Stimulated activated CD4-positive, alpha-beta T cell treated with anti-CD3 and anti-CD28 coated beads, Interleukin-1b, Interleukin-23, amount 100 ng/mL, for 48 hours (primary cell): ENCODE measurements at places on chromosomes 7 and 10.

- no peak for DNase-seq
Observed at GRCh38 chr10:71635867-71636266, 83.7 kb downstream of the C10orf105 start.

DNA sequence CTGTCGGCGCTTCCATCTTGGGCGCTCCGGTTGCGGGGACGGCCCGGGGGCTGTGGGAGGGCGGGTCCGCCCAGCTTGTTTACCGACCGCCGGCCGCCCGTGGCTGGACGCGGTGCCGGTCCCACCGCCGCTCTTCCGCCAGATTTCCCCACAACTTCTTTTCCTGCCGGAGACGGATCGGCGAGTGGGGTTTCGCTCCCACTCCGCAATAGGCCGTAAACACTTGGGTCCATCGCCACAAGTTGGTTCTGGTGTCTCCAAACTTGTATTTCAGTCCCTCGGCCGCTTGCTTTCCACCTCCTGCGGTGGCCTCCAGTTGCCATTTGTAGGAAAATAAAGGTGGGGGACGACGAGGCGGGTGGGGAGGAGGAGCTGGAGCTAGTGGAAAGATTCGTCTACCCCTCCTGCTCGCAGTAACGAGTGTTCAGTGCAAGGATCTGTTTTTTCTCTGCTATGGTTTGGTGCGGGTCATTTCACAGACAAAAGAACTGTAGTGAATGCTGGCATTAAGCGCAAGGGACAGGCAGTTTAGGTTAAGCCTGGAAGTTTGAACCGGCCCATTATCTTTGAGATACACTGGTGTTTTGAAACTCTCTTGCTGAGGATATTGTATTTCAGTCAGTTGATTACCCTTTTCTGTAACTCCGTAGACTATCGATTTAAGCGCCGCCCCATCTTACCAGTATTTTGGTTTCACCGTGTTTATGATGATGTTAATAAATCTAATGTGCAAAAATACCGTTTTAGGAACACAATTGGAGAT lies 24.3 kb upstream of the ZRANB1 start:
- peak; percentile 19 for DNase-seq

- DNase-seq: no peak
Observed at GRCh38 chr10:101807158-101807557, 11.1 kb downstream of the OGA start.

DNA sequence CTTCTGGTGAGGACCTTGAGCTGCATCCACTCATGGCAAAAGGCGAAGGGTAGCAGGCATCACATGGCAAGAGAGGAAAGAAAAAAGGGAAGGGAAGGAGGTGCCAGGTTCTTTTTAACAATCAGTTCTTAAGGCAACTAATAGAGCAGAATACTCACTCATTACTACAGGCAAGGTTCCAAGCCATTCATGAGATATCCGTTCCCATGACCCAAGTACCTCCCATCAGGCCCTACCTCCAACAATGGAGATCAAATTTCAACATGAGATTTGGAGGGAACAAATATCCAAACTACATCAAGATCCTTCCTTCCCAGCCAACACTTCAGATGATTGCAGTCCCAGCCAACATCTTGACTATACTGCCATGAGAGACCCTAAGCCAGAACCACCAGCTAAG lies 38.9 kb upstream of the YAE1 start:
- no peak for DNase-seq

- DNase-seq: no peak
Observed at GRCh38 chr7:82443036-82443546, 486 bp downstream of the CACNA2D1 start.

GRCh38 chr10:125397608-125398007 lies 237.2 kb upstream of the CTBP2 start:
- no peak for DNase-seq

GRCh38 chr10:132670546-132671227 lies 115.3 kb downstream of the NKX6-2 start:
- no peak for DNase-seq

- DNase-seq: no peak
Observed at GRCh38 chr7:22001345-22002004, 55.8 kb upstream of the CDCA7L start.

- no peak for DNase-seq
Observed at GRCh38 chr10:94131885-94132284, 138.2 kb downstream of the PLCE1 start.
